ENCODE measurements at places on chromosomes 3 and 15.

- DNase-seq = peak; percentile 52
Measured at GRCh38 chr3:23385327-23385726, 182.2 kb downstream of the UBE2E2 start.

- no peak for DNase-seq
Measured at GRCh38 chr3:133440652-133441051, 40.8 kb downstream of the BFSP2 start.

DNA sequence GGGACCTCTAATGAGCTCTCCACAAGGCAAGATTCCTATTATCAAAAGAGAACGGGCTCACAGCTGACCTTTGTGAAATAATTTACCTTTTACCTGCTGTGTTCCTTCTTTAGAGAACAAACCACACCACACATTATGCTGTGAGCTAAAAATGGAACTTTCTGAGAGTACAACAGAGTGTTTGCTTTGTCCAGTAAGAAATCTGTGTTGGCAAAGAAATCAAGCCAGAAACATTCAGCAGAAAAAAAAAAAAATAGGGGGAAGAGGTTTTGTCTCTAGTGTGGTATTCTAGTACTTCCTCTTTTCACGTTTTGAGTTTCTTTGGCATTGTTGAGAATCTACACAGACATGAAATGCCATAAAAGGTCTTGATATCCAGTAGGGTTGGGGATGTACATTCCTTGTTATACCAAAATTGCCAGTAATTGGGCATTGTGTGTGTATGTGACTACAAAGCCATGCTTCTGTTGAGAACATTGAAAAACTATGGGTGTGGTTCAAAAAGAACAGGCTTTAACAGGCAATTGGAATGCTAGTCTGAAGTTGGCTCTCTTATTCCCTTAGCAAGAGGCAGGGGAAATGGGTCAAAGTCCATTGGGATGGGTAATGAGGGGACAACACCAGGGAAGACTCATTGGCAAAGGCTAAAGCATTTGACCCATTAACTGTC, 273.5 kb downstream of the NEK10 start:
- DNase-seq = no peak

DNA sequence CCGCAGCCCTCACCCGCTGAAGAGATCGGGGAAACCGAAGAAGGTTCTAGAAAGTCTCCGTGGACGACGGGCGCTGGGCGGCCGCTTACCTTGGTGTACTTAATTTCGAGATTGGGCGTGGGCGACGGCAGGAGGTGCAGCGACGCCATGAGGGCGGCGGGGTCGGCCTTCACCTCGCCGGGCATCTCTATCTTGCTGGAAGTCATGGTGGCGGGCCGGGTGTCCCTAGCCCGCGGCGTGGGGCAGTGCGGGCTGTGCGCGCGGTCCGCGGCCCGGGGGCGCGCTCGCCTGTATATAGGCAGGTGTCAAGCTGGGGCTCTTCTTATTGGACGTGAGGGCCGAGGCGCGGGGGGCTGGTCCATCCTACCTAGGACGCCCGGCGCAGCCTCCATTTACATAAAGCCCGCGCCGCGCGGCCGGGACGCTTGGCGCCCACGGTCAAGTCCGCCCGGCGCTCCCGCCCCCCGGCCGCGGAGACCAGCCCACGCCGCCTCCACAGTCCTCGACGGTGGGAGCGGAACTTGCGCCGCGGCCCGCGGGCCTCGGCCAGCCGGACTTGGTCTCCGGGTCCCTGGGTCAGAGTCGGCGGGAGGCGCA, at the start of gene ALDH1A2:
Gene ALDH1A2, minus strand, starts transcription at position 267 of the 597 bp plus-strand sequence. Its CDS starts 61 bp downstream, at position 206.
- peak; percentile 13 for DNase-seq

- no peak for DNase-seq
Measured at GRCh38 chr3:40070816-40071215, 238.7 kb upstream of the EIF1B start.

GRCh38 chr15:36175186-36175740, 404.2 kb upstream of the CDIN1 start:
- DNase-seq = no peak

DNA sequence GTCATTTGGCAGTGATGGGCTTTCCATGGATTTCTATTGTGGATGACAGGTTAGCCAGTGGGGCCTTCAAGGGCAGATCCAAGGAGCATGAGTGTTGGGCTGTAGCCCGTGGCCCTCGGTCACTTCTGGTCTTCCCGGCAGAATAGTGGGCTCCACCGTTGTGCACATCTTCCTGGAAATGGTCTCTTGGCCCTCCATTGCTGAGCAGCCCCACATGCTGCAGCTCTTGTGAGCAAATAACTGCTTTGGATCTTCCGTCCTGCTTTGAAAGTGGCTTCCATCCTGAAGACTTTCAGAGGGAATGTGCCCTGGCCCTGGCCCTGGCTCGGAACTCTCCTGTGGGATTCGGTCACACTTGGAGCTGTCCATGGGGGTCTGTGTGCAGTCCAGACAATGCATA, 102.8 kb downstream of the SNRPN start:
- DNase-seq = peak; percentile 1

DNA sequence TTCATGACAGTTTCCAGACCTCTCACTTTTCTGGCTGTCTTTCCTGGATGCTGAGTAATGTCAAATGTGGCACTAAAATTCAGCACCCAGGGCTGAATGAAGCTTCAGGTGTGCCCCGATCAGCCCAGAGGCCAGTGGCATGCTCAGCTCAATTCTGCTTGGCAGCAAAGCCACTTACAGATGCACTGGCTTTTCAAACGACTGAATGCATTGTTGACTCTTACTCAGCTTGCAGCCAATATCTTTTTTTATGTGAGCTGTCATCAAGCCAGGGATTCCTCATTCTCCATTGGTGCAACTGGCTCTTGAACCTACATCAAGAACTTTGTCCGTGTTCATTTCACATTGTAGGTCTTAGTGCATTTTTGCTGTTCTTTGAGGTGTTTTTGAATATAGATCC, 60.7 kb downstream of the ZDHHC19 start:
- no peak for DNase-seq

GRCh38 chr3:196287090-196287439, 461 bp downstream of the PCYT1A start:
- DNase-seq = no peak

Data from gastrocnemius medialis (tissue), 4 donors.